ENCODE measurements at places on chromosomes 2 and 18. TPM values are rescaled to one million over a fixed set of nuclear protein-coding genes. Genes with fewer than 3 reads are reported as not detected.

GRCh38 chr2:100274076-100274475 lies 48.2 kb downstream of the LONRF2 start:
- peak; percentile 22 for DNase-seq

DNA sequence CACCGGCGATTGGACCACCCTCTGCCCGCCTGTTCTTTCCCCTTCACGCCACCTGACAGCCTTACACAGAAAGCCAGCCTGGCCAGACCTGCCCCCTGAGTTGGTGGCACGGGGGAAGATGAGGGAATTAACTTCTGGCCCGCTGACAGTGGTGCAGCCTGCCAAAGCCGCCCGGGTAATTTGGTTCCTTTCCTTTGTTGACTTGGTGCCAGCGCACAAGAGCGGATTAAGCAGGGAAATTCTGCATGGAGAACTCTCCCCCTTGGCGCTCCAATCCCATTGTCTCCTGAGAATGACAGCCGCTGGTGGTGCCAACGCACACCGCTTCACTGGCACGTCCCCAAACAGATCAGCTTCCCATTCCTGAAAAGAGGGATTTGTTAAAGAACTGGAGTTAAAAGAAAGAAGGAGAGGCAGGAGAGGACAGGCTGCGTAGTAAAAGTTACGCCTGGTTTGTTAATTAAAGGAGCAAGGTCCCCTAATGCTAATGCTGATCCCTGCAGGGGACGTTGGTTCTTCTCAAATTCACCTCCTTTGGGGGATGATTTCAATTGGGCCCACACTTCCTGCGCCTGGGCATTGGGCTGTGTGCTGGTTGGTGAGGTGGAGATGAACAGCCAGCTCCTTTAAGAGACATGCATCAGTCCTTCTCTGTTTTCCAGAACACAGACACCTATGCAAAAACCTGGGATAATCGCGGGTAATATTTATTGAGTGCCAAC lies 286.8 kb downstream of the MYCN start:
- no peak for DNase-seq

- DNase-seq, result no peak
Measured at GRCh38 chr18:58947136-58947732, 82.6 kb downstream of the ZNF532 start.

- no peak for DNase-seq
Measured at GRCh38 chr2:47032773-47033101, 117.1 kb upstream of the MCFD2 start.

DNA sequence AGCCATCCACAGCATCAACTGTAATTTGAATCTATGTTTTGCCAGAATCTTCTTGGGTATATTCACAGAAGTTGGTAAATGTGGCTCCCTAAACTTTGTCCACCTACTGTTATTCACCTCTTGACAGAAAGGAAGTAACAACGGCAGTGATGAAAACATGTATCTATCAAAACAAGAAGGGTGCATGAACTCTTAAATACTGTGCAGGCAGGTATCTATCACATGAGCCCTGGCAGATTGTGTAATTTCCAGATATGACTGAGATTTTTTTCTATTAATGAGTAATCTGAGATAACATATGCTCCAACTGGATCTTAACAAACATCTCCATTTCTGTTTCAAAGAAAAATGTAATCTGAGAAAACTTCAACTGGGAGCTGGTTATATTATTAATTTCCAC lies 36.6 kb downstream of the SFT2D3 start:
- no peak for DNase-seq

GRCh38 chr18:31102025-31102684 lies at the start of gene DSC2:
Gene DSC2 (minus strand): TSS chr18:31102421. CDS start chr18:31101971, 450 bp downstream.
- DNase-seq, result no peak

The TTC31 gene
- 39.4 TPM for total RNA-seq

The C2orf92 gene
- 8.4 TPM for total RNA-seq

DNA sequence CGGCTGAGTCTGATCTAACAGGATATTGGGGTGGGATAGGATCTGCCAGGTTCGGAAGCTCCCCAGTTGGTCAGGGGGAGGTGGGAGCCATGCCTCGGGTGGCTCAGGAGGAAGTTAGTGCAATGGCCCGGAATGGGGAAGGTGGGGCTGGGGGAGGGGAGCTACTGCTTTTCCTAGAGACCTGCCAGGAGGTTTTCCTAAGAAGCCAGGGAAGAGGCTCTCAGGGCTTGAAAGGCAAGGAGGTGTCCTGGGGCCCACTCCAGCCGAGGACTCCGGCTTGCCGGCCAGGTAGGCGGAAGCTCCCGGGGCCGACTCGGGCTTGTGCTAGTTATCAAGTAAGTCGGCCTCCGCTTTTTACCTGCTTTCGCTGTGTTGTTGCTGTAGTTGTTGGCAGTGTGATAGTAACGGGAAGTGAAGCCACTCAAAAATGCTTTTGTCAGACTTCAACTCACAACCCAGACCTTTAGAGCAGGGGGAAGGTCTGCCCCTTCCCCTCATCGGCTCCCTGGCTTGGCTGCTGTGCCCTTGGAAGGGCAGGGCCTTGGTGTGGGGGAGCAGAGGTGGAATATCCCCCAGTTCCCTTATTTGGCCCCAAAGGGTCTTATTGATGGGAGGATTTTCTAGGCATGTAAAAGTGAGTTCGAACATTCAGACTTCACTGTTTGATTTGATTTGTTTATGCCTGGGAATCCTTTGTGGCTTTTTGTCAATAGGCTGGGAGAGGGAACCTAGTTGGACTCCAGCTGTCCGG lies 5.4 kb downstream of the GDF7 start:
- no peak for DNase-seq

DNA sequence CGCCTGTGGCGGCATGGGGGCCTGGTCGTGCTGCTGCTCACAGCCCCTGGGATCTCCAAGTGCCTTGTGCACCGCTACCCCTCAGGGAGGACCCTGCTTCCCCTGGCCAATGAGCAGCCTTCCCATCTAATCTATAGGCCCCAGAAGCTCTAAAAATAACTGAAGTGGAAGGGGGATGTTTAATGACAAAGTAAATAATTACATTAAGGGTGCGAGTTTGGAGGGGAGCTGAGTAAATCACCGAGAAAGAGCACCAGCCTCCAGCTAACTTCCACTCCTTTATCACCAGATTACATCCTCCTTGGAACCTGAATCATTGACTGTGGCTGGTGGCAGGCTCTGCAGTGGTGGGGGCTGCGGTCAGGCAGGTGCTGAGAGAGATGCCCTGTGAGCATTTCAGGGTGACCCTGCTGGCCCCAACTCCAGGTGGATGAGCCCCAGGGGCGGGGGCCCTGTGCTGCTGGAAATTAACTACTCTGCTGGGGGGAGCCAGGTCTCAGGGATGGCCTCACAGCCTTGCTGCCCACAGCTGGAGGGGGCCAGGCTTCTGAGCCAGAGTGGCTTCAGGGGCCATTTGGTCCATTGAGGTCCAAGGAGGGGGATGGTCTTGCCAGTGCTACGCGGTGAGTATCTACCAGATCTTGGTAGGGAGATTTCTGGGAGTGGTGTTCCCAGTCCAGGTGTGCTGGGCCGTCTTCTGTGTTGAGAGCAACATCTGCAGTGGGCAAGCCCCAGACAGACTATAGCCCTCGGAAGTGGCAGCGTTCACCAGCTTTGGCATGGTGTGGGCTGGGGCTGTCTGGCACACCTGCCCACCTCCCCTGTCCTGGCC lies 74.2 kb downstream of the GLI2 start:
- DNase-seq, result no peak

- no peak for DNase-seq
Measured at GRCh38 chr2:163351143-163351542, 384.7 kb downstream of the FIGN start.

DNA sequence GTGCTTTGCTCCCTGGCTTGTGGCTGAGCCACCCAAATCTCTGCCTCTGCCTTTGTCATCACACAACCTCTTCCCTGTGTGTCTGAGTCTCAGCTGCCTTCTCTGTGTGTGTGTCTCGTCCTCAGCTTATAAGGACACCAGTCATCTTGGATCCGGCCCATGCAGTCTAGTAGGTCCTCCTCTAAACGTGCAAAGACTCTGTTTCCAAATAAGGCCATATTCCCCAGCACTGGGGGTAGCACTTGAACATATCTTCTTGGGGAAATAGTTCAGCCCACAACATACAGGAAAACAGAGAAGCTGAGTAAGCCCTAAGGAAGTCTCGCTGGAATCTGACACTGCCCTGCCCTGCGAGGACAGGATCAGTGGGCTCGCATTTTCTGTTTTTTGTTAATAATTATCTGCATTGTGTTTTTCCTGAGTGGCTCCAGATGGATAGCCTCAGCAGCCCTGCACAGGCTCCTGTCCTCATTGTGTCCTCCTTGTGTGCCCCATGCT lies 42.1 kb downstream of the MTCL1 start:
- DNase-seq, result no peak

- DNase-seq, result no peak
Measured at GRCh38 chr2:40032650-40033319, 253.7 kb upstream of the THUMPD2 start.

DNA sequence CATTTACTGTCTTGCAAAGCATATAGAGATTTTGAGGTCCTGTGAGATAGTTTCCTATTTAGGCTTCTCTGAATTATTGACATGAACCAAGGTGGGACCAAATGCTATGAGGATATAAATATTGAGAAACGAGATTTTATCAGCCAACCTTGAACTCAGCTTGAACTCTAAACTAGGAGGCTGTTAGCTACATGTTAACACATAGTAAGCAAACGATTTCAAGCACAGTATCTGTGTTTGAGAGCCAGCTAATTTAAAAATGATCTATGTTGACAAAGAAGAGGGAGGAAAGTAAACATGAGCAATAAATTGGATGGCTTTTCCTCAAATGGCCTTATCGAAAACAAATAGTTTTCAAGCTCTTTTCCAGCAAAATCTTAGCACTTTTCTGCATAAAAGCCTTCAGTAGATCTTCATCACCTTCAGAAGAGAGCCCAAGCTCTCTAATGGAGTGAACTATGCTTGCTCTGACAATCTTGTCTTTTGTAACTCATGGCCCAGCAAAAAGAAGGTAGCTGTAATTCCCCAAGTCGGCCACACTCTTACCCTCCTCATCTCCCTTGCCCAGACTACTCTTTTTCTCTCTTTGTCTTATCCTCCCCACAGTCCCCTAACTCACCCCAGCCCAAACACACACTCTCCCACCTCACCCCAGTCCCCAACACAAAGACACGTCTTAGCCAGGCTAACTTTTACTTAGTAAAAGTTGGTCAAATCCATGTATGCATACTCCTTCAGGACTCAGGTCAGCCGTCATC lies 14.7 kb downstream of the CD28 start:
- DNase-seq, result no peak

The DLX2 gene
- total RNA-seq, result not detected

The MC5R gene
- not detected for total RNA-seq

The MERTK gene
- total RNA-seq, result 0.30 TPM

DNA sequence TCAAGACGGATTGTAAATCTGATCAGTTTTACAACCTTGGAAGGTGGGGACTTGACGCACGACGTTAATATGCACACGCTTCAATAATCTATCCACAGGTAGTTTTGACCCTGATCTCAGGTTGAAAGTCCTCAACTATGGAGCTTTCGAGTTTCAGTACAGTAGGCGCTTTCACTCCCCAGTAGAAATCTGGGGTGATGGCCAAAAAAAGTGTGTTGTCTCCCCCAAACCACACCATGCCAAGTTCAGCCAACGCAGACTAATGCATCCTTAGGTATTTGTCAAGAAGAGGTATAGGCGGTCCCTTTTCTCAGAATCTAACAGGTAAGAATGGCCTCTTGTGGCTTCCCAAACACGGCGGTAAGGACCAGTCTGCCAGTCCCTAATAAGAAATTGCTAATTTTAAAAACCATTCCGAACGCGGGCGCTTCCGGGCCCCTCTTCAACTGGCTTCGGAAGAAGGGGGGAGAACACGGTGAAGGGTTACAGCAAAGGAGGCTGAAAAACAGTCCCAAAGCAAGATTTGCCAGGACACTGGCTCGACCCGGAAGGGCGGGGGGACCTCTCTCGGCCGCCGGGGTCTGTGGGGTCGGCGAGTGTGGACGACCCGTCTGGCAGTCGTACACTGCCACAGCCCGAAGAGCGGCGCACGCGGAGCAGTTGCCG lies 659 bp downstream of the FAM210A start:
- no peak for DNase-seq

DNA sequence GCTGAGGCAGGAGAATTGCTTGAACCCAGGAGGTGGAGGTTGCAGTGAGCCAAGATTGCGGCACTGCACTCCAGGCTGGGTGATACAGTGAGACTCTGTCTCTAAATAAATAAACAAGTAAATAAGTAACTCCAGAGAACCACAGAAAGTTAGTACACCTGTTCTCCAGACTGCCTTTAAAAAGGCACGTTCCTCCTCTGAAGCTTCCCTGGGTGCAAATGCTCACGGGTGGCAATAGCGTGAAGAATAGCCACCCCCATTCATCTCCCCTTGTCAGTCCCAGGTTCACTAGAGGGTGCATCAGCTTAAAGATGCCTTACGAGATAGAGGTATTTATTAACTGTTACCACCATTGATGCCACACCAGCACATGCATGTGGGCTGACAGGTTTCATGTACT lies 64.3 kb upstream of the RTN4 start:
- no peak for DNase-seq

DNA sequence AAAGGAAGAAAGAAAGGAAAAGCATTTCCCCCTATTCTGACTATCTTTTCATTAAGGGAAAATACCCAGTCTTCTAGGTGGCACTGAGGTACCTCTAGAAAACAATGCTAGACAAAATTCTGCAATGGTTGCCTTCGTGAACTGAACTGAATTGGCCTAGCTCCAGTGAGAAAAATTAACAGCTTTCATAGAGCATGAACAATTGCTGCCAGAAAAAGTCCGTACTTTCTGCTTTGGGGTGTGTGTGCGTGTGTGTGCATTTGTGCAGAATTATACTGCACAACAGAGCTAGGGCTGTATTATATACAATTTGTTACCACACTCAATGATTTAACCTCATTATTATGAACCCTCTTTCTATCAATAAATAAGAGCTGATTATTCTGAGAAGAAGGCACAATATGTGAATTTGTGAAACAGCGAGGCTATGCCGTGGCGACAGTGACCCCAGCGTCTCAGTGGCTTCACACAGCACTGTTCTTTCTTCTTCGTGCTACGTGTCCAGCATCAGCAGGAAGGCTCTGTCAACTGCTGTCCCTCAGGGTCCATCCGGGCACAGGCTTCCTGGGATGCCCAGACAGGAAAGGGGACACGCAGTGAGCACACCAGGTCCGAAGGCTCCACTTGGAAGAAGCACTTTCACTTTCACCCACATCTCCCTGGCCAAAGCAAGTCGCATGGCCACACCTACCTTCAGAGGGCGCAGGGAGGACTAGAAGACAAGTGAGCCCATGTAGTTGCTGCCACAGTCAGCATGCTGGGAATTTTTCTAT lies 47.5 kb downstream of the PTGR3 start:
- DNase-seq, result no peak

The BOLL gene
- total RNA-seq, result not detected

The SIGLEC15 gene
- total RNA-seq, result not detected

GRCh38 chr2:48414980-48415835 lies 114.7 kb upstream of the STON1 start:
- DNase-seq, result no peak

- DNase-seq, result no peak
Measured at GRCh38 chr18:22346953-22347605, 70.6 kb downstream of the CTAGE1 start.

GRCh38 chr2:8648441-8649213 lies 33.2 kb upstream of the ID2 start:
- DNase-seq, result no peak

GRCh38 chr2:38948995-38949394 lies 59.3 kb downstream of the ARHGEF33 start:
- DNase-seq, result no peak

The PKP4 gene
- 40.6 TPM for total RNA-seq

The MC2R gene
- not detected for total RNA-seq

- no peak for DNase-seq
Measured at GRCh38 chr2:44137872-44138551, 30.7 kb upstream of the PPM1B start.

- DNase-seq, result peak; percentile 33
Measured at GRCh38 chr2:128638341-128639119, 319.9 kb upstream of the HS6ST1 start.

The TXNDC2 gene
- not detected for total RNA-seq

Measured in activated CD8-positive, alpha-beta memory T cell treated with anti-CD3 and anti-CD28 coated beads, Interleukin-2, amount 10 ng/mL, durations not matched to agents 7 days and 5 days (primary cell).